NCI-H2029 (cell line): ENCODE measurements at places on chromosomes 16 and 17.

GRCh38 chr17:915538-916201 lies 63.9 kb downstream of the NXN start:
- peak; percentile 9 for DNase-seq

GRCh38 chr17:52128721-52129120 lies 29.8 kb downstream of the CA10 start:
- DNase-seq = no peak

- no peak for DNase-seq
Measured at GRCh38 chr17:37756051-37756450, 11.2 kb upstream of the HNF1B start.

DNA sequence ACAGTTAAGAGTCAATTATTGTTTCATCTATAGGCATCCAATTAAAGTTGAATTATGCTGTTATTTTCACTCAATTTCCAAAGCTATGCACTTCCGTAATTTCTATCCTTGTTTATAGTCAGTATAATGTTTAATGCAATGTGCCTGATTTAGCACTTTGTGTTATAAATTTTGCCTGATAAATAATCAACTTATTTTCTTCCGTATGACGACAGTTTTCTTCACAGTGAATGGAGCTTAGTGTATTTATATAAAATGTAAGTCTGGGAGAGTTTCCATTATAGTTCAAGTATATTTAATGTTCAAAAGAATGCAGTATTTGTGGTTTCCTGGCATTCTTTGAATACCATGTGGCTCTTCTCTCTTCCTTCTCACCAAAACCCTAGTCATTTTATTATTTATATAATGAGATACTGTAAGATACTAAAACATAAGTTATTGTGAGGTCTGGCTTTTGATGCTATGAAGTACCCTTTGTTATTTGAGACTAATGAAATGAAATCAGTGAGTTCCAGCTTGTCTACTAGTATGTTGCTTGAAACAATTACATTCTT lies 240.6 kb downstream of the PRKCA start:
- DNase-seq = no peak

GRCh38 chr16:57647136-57647875 lies 18.9 kb downstream of the ADGRG1 start:
- no peak for DNase-seq

DNA sequence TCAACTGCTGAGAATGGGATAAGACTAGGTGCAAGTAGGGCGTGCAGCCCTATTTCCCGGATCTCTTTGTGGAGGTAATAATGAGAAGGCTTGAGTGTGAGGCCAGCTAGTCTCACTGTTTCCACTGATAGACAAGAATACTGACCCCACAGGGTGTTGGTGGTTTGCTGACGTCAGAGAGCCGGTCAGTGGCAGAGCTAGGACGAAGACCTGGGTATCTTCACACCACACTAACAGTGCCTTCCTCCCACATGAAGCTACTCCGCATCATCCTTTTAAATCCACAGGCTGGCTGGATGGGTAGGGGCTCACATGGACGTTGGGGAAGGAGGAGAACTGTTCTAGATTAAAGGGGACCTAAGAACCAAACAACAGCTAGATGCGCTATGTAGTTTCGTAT lies 68.0 kb downstream of the ZFHX3 start:
- DNase-seq = no peak

DNA sequence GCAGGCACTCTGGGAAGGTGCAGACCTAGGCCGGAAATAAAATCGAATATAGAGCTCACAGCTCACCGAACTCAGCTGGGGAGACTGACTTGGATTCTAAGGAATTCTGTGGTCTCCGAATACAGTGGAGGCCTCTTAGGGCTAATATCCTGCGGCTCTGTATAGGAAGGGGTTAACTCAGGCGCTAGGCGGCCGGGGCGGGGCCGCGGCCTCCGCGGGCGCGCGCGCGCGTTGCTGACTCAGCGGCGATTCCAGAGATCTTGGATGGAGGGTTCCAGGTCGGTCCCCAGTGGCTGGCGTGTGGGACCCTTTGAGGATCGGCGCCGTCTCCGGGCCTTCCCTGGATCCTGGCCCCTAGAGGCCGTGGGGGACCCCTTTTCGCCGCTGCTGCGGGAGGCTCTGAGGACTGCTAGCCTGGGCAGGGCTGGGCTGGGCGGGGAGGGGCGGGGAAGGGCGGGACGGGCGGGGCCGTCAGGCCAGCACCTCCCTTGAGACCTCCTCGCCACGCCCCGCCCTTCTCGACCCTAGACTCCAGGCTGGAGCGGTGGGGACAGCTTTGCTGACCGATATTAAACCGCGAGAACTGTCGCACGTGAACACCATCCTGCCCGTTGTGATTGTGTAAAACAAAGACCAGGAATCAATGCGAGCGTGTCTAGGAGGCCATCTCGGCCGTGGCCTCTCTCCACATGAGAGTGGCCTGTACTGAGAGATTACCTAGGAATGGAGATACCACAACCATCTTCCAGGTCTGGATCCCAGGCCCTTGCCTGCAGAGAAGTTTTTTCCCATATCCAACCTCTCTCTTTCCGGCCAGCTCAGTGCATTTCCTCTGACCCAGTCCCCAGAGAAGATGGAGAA lies 1.4 kb upstream of the PLEKHH3 start:
- DNase-seq = peak; percentile 68

DNA sequence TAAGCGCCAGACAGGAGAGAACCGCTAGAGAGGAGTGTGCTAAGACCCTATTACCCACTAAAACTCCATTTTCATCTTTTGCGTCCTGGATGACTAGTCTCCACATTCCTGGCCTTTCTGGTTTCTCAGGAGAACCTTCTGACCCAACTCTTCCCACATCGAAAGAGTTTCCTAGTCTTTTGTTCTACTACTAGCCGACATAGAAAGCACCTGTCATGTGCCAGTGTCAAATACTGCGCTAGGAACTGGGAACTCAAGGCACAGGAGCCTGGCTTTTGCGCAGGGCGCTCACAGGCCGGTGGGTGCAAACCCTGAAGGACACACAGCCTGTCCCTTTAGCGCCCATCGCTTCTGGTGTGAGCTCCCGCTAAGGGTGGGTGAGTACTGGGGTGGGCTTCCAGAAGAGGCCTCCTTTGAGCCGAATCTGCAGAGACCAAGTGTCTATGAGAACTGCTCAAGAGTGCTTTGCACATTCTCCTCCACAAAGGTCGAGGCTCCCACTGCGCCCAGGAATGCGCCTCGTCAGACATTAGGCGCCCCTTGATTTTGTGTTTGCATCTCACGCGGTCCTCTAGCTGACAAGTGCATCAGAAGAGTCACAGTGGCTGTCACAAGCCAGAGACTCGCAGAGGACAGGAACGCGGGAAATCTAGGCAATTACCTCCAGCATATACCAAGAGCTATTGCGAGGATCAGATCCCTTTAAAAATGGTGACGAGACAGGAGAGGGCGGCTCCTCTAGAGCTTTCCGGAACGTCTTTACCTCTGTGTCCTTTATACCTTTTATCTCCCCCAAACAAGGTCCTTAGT lies 2.0 kb upstream of the PSMB3 start:
- DNase-seq = peak; percentile 33

GRCh38 chr16:86010680-86011141 lies 111.7 kb downstream of the IRF8 start:
- DNase-seq = no peak

DNA sequence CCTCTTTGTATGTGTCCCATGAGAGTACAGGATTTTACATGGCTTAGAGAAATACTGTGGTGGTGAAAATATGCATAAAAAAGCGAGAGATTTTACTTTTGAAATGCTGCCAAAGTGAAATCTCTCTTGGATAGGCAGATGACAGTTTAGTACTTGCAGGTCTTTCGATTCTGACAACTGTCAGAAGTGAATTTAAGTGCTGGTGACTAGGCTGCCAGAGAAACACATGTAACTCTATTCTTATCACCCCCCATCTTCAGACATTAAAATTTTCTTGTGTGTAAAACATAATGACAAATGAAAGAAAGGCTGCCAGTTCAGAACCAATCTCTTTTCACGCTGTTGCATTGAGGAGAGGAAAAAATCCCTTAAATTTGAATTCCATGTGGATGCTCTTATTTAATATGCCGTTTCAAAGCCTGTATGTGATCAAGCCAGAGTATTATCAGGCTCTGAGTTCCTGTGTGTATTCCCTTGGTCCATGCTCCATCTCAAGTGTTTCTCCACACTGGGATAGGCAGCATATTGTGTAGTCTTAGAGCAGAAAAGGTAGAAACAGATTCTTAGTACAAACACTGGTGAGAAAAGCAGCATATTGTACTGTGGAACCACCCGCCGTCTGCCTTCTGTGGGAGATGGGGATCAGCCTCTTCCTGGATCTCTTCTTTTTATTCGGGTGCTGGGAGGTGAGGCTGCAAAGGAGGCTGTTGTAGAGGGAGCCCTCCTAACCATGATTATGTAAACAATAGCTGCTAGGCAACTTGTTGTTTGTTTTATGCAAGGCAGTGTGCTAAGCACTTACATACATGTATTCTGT lies 291.3 kb downstream of the WWOX start:
- no peak for DNase-seq

DNA sequence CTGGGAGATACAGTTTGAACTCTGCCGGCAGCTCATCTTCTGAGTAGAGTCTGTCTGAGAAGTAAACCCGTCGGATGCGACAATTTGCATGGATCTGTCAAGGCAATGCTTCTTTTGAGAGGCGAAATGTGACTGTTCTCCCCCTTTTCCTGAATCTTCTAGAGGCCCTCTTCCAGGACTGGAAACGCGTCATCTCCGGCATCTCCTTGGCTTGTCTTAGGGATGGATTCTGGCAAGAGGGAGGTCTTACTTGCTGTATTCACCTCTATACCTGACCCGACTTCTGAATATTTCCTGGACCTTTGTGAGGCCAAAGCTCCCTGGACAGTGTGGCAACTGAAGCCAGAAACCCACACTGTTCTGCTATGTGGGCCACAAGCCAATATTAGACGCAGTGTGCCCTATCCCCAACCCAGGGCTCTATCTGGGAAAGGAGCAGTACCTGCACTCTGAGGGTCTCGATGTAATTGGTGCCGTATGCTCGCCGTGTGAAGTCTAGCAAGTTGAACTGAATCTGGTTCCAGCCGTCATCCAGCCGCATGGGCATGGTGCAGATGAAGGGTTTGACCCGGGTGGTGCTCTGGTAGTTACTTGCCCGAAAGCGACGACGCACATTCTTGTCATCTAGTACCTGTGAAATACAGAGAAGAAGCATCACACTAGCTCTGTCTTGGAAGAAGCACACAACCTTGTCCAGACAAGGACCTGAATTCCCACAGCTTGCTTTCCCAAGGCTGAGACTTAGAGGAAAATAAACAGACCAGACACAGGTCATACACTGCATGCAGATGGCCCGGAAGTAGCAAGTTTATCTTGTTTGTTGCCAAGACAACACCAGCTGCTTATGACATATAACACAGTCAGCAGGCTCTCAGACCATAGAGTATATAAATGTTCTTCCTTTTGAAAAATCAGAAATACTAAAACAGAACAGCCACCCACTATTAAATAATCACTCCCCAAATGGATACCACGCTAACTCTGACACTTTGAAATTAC lies 14.1 kb downstream of the CFAP20 start:
- DNase-seq = no peak

DNA sequence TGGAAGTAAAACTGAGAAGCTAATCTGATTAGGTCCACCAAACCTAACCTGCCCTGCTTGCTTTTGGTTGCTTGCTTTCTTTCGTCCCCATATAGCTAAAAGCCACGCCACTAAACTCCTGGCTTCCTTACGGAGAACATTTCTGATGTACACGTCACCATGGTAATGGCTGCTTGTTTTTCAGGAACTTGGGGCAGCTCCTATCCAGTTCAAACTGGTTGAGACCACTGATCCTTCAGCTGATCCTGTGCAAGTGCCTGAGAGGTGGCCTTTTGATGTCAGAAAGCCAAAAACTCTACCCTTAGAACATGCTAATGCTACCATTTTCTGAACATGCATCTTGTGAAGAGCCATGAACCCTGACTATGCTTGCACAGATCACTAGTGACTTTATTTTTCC lies 14.4 kb upstream of the DHRS7C start:
- DNase-seq = no peak

DNA sequence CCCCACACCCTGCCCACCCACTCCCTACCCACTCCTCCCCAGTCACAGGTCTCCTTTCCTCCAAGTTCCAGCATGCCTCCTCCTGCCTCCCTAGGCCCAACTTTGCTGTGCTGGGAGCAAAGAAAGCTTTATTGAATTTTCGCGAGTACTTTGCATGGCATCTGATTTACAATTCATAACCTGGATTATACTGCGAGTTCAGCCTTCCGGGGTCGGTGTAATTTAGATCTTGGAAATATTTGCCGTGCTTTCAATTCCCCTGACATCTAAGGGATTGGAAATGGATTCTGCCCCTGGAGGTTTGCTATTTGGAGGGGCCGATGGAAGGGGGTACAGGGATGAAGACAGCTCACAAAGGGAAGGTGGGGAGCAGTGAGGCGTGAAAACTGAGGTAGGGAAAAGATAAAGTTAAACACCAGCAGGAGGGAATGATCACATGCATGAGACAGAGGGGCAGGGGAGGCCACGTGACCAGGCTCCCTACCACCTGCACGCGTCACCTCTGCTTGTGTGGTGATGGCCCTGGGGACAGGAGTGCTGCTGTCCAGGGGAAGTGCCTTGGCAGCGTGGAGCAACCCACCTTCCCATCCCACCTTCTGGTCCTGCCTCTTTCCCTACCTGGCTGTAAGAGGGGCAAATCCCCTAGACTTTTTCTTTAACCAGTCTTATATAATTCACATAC lies 132.3 kb upstream of the RPL38 start:
- no peak for DNase-seq

- no peak for DNase-seq
Measured at GRCh38 chr16:72793716-72794115, 254.2 kb downstream of the ZFHX3 start.

DNA sequence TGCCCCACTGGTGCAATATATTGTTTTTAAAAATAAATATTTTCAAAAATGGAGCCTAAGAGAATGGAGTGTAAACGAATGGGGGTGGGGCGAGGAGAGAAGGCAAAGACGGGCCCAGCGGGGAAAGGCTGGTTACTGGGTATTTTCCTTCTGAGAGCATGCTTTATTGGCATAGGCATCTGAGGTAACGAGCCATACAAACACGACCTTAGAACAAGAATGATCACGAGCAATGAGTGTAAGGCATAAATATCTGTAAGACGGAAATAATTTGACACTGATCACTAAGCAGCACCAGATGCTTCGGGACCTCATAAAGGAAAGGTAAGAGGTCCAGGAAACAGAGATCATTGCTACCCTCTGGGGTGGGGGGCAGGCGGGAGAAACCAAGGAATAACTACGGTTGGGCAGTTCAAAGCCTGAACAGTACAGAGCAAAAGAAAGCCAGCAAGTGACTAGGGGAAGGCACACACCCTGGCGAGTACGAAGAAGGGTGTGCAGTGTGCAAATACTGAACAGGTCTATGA lies 959 bp downstream of the SSH2 start:
- DNase-seq = no peak

- DNase-seq = no peak
Measured at GRCh38 chr17:77274096-77274845, 133.5 kb downstream of the SEC14L1 start.
